GM12891 (cell line): ENCODE measurements at places on chromosomes 1 and 21.

DNA sequence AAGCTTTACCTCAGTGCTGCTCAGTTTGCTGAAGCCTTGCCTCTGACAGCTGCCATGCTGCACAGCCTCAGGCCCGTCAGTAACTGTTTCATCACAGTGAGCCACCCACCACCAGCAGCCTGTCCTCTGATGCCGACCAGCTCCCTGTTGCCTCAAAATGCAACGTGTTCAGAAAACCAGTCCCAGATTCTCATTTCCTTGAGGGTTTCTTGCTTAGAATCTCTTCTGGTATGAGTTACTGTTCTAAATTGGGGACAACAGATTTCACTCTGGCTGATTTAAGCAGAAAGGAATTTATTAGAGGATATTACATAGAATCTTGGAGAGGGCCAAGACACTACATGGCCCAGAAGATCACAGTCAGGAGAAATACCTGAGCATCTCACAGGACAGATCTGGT lies 11.0 kb downstream of the UBL4B start:
- no peak for DNase-seq

DNA sequence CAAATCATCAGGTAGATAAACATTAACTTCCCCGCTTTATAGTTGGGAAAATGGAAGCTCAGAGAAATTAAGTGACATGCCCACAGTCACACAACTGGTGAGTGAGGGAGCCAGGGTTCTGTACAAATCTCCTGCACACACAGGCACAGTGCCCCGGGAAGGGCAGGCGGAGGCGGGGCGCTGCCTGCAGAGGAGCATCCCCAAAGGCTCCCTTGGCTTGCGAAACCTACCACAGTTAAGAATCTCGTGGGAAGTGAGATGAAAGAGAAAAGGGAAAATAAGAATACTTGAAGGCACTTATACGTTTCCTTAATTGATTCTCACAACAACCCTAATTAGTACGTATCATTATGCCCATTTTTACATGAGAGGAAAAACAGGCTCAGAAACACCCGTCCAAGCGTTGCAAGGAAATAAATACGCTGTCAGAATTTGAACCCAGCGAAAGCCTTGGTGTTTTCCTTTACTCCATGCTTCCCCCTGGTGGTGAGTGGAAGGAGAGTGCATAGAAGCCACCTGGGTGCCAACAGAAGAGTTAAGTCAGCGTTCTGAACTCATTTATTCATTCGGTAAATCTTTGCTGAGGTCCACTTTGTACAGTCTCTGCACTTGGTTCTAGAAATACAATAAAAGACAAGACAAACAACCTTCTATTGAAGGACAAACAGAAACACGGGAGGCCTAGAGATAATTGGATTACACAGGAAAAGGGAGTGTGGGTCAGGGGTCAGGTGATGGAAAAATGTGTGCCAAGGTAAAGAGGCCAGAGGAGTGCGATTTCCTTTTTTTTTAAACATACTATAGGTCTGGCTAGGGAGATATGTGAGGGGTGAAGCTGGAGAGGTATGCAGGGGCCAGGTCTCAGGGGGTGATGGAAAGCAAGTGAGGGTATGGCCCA lies 28.4 kb downstream of the ACP6 start:
- no peak for DNase-seq

- DNase-seq: no peak
Measured at GRCh38 chr1:101198842-101199636, 37.8 kb upstream of the S1PR1 start.

DNA sequence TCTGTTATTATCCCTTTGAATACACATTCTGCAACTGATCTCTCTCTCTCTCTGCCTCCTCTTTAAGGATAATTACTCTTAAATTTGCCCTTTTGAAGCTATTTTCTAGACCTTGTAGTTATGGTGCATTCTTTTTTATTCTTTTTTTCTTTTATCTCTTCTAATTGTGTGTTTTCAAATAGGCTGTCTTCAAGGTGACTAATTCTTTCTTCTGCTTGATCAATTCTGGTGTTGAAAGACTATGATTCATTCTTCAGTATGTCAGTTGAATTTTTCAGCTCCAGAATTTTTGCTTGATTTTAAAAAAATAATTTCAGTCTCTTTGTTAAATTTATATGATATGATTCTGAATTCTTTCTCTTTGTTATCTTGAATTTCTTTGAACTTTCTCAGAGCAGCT lies 95.6 kb upstream of the GPR52 start:
- no peak for DNase-seq

DNA sequence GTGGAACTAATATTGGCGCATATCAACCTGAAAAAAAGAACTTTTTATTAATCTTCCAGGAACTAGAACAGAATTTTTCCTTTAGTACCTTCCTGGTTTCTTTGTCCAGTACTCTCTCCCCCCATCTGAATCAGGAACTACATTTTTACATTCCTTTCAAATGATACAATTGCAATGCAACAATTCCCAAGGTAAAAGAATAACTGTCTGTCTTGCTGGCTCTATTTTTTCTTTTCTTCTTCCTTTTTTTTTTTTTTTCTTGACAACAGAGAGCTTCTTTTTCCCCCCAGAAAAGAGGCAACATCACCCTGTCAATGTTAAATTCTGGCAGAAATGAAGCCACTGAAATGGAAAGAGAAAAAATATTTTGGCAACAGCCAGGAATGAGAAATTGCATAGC lies 4.5 kb upstream of the CD101 start:
- no peak for DNase-seq

- DNase-seq: no peak
Measured at GRCh38 chr1:234313171-234313570, 60.1 kb upstream of the COA6 start.

- DNase-seq: no peak
Measured at GRCh38 chr1:233282582-233282886, 13.0 kb downstream of the PCNX2 start.
